ENCODE measurements at places on chromosomes 13 and 19.

DNA sequence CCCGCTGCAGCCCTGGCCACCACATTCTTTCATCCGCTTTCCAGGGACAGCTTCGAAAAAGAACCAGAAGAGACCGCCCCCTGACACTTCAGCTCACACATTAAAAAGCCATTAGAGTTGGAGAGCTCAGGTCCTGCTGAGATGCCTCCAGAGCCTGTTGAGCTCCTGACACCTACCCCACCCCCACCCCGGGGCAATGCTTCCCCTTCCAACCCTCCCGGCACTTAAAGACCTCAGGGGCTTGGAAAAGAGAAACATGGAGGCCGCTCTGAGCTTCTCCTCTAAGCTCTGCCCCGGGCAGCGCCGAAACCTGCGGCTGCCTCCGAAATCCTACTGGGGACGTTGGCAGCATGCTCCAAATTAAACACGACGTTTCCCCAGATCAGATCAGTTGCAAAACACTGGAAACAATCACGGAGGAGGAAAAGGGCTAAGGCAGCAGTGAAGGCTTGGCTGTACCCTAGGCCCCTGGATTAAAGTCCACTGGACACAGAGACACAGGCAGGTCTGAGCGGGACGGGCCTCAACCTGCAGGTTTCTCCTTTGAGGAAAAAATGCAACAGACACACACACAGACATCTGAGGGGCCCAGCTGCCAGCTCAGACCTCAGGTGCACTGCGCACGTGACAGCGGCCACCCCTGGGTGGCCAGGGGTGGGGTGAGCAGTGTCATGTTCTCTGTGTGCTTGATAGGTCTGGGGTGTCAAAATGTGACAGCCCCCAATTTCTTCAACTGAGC lies 9.6 kb downstream of the SH3GL1 start:
- no peak for DNase-seq

GRCh38 chr13:45258334-45258675 lies 57.5 kb upstream of the KCTD4 start:
- no peak for DNase-seq

DNA sequence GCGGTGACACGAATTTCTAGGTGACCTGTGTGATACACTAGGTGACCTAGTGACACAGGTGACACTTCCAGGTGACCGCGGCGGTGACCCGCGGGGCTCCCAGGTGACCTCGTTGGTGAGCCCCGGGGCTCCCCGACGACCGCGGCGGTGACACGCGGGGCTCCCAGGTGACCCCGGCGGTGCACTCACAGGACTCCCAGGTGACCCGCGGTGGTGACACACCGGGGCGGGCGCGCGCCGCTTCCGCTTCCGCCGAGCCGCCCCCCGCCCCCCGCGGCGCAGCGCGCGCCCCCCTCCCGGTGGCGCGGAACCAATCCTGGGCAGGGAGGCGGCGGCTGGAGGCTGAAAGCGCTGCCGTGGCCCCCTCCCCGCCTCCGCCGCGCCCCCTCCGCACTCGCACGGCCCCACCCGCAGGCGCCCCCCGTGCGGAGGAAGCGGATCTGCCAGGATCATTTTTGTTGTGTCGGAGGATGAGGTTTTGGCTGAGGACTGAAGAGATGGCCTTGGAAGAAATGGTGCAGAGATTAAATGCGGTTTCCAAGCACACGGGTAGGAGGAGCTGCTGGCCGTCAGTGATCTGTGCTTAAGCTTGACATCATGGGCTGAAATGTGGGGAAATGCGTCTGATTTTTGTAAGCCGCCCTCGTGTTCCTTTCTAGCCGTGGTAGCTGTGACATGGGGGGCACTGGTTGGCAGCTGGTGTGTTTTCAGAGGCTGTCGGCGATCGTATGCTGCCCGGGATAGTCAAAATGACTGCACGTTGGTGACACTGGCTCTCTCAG lies at the start of gene MCF2L:
Gene MCF2L (plus strand): TSS at position 305 of the 782 bp plus-strand sequence. CDS start 166 bp downstream, at position 471.
- DNase-seq: no peak

GRCh38 chr13:105598529-105598928 lies 936.9 kb downstream of the EFNB2 start:
- no peak for DNase-seq

GRCh38 chr19:30406220-30407067 lies 34.3 kb downstream of the ZNF536 start:
- peak; percentile 68 for DNase-seq

GRCh38 chr19:40147693-40148347 lies 43.4 kb upstream of the MAP3K10 start:
- peak; percentile 18 for DNase-seq
